ENCODE measurements at places on chromosomes 1 and 21.

GRCh38 chr21:22754746-22755145 is 1756.5 kb downstream of the NCAM2 start:
- no peak for DNase-seq

DNA sequence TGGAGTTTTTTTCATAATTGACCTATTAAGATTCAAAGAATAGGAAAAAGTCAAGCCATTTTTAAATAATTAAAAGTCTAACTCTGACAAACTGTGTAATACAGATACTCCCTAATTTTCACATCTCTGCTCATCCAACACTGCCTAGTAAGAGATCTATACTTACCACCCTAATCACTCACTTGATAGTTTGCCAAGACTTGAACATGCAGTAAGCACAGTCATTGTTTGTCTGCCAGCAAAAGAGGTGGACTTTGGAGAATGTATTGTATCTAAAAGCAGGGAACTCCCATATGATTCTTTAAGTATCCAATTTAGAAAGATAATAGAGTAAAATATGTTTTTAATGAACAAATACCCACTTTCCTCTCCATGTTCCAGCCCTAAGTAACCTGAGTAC is 15.5 kb downstream of the TMEM59 start:
- DNase-seq = no peak

DNA sequence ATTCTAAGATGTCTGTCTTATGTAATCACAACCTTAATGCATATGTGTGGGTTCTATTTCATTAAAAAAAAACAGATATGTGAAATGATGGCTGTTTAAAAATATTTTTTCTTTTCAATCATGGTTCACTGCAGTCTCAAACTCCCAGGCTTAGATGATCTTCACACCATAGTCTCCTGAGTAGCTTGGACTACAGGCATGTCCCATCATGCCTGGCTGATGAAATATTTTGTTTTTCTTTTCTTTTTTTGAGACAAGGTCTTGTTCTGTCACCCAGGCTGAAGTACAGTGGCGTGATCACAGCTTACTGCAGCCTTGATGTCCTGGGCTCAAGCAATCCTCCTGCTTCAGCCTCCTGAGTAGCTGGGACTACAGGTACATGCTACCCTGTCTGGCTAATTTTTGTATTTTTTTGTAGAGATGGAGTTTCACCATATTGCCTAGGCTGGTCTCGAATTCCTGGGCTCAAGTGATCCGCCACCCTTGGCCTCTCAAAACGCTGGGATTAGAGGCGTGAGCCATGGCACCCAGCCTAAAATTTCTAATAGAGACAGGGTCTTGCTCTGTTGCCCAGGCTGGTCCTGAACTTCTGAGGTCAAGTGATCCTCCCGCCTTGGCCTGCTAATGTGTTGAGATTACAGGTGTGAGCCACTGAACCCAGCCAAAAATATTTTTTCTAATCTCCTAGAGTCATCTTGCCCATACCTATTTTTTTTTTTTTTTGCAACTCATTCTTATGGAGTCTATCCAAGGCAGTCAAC is 67.6 kb downstream of the GIPC2 start:
- DNase-seq = no peak

DNA sequence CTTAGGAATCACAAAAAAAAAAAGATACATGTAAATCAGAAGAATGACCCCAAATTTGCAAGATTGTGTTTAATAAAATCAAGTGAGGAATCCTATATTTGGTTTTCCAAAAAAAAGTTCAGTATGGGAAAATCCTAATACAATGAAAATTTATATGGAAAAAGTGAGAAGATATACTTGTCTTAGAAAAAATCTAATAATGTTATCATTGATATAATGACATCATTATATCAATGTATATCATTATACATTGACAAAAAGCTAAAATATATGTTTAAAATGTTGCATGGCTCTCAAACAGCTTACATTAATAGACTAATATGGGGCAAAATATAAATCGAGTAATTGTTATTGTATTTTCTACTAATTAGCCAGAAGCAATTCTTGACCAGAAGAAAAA is 37.0 kb downstream of the DPYD start:
- DNase-seq = no peak

DNA sequence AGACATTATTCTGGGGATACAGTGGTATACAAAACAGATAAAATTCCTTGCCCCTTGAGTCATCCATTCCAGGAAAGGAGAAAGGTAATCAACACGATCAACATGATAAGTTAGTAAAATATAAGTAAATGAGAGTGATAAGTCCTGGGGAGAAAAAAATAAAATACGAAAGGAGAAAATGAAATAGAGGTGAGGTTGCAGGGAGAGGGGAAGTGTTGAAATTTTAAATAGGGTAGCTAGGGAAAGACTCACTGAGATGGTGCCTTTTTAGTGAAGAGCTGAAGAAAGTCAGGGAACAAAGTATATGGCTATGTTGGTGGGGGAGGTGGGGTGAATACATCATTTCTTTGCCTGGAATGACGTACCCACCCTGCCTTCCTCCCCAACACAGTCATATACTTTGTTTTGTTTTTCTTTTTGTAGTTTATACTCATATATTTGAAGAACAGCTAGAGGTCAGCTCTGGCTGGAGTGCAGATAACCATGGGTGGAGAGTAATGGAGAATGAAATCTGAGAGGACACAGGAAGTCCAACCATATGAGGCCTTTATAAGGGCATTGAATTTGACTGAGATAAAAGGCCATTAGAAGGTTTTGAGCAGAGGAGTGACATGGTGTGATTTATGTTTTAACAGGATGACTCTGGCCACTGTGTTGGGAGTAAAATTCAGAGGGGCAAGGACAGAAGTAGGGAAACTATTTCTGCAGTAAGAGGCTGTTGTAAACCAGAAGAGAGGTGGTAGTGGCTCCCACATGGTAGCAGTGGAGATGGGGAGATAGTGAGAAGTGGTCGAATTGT is 54.8 kb downstream of the OSBPL9 start:
- DNase-seq = no peak

All from NCI-H1417 treated with DMSO at 0.1 percent for 48 hours (cell line).